ENCODE measurements at places on chromosomes 4 and X.

GRCh38 chr4:26083987-26084386 is 170.0 kb downstream of the SMIM20 start:
- peak; percentile 57 for DNase-seq

DNA sequence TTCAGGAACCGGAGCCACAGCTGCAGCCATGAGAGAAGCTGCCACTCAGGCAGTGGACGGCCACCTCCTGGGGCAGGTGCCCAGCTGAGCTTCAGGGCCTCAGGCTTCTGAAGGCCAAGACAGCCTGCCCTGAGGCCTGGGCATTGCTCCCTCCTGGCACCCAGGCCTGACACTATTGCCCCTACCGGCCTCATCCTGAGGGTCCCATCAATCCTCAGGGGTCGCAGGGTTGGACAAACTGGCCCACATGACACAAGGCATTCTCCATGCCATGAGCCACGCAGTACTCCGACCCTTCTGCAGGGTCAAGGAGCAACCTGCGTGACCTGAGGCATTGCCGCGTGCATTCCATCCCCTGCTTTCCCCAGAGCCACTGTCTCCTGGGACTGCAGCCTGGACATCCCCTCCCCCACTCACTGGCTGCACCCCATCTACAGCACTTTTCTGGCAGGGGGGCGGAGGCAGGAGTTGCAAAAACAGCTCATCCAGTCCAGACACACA is 3.0 kb upstream of the ZFP92 start:
- no peak for DNase-seq

DNA sequence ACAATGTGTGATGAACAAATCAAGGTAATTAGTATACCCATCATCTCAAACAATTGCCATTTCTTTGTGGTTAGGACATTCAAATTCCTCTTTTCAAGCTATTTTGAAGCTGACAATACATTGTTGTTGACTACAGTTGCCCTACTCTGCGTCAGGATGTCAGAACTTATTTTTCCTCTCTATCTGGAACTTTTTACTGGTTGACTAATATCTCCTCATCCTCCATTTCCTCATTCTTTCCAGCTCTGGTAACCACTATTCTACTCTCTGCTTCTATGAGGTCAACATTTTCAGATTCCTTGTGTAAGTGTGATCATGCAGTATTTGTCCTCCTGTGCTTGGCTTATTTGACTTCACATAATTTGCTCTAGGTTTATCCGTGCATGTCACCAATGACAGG is 240.5 kb upstream of the HS3ST1 start:
- DNase-seq, result no peak

DNA sequence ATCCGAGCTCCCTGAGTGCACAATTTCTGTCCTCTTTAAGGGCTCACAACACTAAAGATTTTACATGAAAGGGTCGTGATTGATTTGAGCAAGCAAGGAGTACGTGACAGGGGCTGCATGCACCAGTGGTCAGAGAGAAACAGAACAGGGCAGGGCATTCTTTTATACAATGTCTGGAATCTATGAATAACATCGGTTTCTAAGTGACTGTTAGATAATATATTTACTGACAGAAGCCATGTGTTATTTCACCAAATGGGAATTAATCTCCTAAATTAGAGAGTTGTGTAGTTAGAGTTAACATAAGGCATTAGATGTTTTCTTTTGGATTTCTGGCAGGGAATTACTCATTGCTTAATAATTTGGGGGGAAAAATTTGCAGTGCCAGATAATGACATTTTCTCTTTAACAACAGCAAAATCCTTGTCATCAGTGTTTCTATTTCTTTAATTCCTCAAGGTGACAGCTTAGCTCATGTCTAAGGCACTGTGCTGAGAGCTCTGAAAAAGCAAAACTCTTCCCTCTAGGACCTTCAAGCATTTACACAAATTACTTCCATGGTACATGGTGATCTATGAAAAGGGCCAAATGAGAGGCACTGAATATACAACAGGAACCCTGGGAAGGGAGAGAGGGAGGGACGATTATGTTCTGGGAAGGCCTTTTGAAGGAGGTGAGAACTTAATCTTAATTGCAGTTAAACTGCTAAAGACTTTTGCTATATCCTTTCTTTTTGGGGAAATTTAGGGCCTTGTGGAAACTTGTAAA is 145.0 kb downstream of the RTL3 start:
- no peak for DNase-seq

DNA sequence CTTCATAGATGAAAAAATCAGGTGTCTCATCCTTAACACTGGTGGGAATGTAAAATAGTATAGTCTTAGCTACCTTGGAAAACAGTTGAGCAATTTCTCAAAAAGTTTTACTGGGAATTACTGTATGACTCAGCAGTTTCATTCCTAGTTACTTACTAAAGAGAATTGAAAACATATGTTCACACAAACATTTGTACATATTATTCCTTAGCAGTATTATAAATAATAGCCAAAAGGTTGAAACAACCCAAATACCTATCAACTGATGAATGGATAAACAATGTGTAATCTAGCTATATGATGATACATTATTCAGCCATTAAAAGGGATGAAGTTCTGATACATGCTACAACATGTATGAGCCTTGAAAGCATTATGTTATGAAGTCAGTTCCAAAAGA is 41.7 kb downstream of the RBM46 start:
- no peak for DNase-seq

- no peak for DNase-seq
Measured at GRCh38 chr4:38161208-38162113, 201.3 kb downstream of the PTTG2 start.

Data from NCI-H1417 (cell line).